ENCODE measurements at places on chromosomes 12 and 14. TPM values are rescaled to one million over a fixed set of nuclear protein-coding genes. Genes with fewer than 3 reads are reported as not detected.

Gene SRRM4
- total RNA-seq: not detected

Gene TEP1
- total RNA-seq: 34.3 TPM

Gene GLIPR1L1
- not detected for total RNA-seq

GRCh38 chr12:126706300-126706699, 1560.7 kb upstream of the TMEM132C start:
- DNase-seq: no peak

DNA sequence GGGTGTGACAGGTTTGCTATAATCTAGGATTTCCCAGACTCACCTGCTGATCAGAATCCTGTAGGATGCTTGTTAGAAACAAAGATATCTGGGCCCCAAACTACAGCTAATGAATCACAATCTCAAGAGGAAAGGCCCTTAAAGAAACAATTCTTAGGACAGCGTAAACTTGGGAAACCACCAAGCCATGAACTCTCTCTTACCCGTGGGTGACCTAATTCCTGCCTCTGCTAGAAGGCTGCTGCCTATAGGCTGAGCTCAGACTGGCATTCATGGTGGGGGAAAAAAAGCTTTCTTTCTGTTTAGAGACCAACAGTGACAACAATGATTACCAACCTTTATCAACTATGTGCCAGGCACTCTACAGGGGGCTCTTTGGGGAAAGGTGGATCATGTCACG, 213.9 kb upstream of the FKBP4 start:
- no peak for DNase-seq

- DNase-seq: peak; percentile 78
Observed at GRCh38 chr12:106248846-106249371, 1.1 kb upstream of the CKAP4 start.

Gene PSMB5
- 125 TPM for total RNA-seq

- no peak for DNase-seq
Observed at GRCh38 chr12:13195250-13195649, 1.3 kb upstream of the EMP1 start.

DNA sequence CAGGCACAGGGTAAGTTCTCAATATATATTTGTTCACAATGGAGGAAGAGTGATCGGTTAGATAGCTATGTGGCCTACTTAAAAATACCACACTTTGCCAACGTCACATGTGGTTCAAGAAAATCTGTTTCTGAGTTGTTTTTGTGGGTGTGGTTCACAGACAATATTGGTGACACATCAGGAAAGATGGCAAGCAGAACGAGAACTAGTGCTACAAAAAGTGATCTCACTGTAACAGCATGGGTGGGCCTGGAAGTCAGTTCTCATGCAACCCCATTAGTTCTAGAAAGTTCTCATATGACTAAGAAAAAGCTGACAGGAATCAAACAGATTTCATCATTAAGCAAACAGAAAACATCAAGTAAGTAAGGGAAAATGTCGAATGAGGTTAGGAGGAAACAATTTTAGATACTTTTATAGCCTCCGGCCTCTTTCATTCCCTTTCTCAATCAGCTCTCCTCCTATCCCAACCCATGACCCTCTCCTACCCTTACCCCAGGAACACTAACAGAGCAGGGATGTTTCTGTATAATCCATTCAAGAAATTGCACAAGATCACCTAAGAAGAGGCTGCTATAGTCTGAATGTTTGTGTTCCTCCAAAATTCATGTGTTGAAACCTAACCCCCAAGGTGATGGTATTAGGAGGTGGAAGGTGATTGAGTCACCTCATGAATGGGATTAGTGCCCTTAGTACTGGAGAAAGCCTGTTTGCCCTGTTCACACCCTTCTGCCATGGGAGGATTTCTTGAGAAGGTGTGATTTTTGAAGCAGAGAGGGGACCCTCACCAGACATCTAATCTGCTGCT, 15.5 kb upstream of the NTN4 start:
- DNase-seq: no peak

Gene IRAK3
- 0.38 TPM for total RNA-seq

DNA sequence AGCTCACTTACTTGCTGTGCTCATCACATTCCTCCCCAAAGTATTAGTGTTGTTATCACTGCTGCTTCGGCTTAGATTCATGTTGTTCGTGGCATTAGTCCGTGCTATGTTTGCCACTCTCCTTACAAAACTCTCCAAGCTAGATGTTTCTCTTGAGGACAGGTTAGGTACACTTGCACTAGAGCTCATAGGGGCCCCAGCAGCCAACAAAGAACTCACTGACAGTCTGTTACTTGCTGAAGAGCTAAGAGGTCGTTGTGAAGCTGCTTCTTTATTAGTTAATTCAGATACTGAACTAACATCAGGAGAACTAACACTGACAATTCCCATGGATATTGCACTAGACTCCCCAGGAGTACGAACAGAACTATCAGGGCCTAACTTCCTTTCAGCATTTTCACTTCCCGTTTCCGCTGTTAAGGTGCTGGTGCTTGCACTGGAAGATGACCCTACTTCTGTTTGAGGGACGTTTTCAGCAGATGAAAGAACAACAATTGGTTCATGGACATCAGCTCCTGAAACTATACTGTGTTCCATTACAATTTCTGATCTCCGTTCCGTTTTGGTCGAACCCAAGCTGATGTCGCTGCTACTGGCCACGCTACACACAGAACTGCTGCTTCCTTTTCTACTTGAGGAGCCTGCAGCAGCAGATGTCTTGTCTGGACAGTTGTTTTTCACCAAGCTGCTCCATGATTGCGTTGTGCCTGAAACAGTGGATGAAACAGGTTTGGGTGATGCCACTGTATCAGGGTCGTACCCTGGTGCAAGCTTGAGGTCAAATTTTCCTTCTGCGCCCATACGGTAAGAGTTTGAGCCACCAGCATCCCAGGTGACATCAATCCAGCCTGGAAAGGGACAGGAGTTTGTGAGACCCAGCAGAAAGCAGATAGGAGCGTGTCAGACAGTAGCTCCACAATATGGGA, 78.7 kb downstream of the HECTD1 start:
- DNase-seq: no peak

Gene KRT71
- total RNA-seq: not detected

DNA sequence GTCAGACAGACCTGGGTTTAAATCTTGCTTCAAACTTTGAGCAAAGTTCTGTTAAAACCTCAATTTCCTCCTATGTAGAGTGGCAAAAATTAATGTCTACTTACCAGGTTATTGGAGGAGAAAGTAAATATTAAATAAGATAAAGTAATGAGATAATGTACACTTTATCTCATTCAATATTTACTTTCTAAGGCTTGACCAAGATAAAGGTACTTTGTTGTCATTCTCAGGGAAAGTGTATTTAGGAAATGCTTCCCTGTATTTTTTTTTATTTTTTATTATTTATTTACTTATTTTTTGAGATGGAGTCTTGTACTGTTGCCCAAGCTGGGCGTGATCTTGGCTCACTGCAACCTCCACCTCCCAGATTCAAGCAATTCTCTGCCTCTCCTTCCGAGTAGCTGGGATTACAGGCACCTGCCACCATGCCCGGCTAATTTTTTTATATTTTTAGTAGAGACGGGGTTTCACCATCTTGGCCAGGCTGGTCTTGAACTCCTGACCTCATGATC, 4.7 kb downstream of the FAM161B start:
- DNase-seq: no peak

Gene PPP1R36
- total RNA-seq: not detected

DNA sequence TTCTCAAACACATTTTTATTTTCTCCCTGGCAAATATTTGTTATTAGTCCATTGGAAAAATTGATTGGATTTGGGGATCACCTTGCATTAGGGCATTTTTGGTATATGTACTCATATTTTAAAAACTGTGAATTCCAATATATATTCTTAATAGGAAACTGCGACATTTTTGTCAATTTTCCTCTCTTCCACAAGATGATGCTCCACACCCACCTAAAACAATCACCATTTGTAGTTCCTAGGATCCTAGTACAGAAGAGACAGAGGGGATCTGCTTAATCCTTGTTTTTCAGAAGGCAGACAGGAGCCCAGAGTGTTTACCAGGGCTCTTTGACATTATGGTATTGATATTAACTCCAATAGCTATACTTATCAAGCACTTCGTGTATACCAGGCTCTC, 22.8 kb upstream of the OASL start:
- DNase-seq: no peak

DNA sequence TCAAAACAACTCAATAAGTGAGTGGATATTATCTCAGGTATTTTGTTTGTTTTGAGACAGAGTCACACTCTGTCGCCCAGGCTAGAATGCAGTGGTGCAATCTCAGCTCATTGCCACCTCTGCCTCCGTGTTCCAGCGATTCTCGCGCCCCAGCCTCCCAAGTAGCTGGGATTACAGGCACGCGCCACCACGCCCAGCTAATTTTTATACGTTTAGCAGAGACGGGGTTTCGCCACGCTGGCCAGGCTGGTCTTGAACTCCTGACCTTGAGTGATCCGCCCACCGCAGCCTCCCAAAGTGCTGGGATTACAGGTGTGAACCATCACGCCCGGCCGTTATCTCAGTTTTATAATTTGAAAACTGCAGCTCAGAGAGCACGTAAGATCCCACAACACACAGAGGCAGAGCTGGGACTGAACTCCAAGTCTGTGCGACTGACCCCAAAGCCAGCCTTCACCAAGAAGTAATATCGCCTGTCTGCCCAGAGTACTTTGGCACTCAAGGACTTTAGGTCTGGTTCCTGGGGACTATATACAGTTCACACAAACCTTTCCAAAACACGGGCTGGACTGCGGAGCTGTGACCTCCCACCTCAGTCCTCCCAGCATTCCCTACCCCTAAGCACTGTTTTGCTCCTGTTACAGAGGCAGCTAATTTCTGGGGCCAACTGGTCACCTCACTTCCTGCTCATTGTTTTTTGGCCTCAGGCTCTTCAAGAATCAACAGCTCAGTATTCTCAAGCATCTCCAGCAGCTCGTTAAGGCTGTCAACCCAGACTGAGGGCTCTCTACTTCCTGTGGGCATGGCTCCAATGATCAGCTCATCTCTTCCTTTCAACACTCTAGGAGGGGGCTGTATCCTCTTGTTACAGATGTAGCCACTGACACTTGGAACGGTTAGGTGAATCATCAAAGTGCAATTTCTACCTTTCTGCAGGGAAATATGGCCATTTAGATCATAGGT, 22.5 kb downstream of the TESC start:
- DNase-seq: no peak

Gene MIA2
- total RNA-seq: 20.9 TPM

DNA sequence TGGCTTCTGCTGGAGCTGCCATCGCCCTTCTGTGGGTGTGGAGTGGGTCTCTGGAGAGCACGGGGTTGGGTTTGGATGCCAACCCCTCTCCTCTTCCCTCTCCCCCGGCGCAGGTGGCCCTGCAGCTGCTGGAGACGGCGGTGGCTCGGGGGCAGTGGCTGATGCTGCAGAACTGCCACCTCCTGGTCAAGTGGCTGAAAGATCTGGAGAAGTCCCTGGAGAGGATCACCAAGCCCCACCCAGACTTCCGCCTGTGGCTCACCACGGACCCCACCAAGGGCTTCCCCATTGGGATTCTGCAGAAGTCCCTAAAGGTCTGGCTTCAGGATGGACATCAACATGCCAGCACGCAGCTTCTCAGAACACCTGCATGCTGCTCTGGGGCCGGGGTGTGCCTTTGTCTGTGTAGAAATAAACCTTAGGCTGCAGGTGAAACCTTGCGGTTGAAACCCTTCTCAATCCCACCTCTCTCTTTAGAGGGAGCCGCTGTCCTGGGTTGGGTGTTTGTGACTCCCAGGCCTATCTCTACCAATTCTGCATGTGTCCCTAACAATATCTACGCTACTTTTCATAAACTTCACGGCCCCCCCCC, 44.3 kb downstream of the CCDC92 start:
- DNase-seq: no peak

DNA sequence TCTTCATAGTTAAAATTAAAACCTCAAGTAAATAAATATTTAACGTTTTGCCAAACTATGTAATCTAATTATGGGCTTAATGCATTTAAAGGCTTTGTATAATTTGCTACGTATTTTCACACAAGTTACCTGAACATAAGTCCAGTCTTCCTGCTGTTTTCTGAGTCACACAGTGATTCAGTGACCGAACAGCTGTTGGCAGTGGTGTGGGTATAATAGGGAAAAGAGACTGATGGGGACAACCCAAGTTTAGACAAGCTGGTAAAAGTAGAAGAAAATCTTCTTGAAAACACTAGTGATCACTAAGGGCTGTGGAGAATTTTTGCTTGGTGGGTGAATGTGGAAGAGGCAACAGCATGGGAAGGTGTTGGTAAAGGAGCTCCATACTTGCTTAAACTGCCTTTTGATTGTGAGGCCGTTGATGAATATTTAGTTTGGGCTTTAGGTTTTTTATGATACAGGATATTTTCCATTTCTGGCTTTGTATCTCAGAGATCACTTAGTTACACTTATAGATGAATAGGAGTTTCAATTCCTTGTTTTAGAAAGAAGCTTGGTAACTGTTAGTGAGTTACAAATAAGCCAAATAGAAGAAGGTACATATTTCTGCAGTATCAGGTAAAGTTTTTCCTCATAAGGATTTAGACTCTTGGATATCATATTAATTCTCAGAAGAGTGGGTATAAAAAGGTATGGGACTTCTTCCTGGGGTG, 23.9 kb downstream of the LRRK2 start:
- no peak for DNase-seq

- DNase-seq: no peak
Observed at GRCh38 chr12:5267603-5268423, 164.1 kb upstream of the NTF3 start.

GRCh38 chr12:114743289-114743688, 59.3 kb upstream of the TBX3 start:
- no peak for DNase-seq

DNA sequence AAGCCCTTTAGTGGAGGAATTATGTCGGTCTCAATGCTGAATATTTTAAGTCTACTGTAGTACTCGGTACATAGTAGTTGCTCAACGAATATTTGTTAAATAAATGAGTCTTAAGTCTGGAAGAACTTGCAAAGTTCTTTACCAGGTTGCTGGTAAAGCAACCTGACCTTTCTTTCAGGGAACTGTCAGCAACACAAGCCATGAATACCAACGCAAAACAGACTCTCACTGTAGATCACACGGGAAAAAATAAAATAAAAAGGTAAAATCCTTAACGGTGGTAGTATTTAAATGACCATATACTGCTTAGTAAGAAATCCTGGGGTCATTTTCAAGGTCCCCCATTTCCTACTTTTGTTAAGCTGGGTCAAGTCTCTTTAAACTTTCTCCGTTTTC, 447 bp upstream of the NUBPL start:
- no peak for DNase-seq

GRCh38 chr14:66975251-66975650, 214.0 kb upstream of the GARIN2 start:
- DNase-seq: no peak

DNA sequence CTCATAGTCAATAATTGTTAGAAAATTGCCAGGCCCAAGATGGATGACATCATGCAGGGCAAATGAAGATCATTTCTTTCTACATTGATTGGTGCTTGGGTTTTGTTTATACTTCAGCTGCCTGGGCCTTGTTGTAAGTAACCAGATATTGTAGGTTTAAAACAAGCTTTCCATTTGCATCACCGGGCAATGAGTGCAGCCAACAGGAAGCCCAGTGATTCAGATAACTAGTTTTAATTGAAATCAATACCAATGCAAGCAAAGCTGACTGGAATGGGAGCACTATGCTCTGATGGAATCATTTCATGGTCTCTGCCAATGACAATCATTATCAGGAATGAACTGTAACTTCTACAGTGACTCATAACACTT, 279.3 kb downstream of the DUSP6 start:
- DNase-seq: peak; percentile 32

GRCh38 chr14:38915125-38915524, 187.9 kb downstream of the SEC23A start:
- DNase-seq: no peak

- DNase-seq: no peak
Observed at GRCh38 chr12:1773937-1774655, 46.3 kb upstream of the LRTM2 start.
